OCI-M1 (cell line): ENCODE measurements at places on chromosomes 4 and X.

GRCh38 chrX:19195243-19195610, 73.0 kb upstream of the ADGRG2 start:
- no peak for DNase-seq

- no peak for DNase-seq
These were observed 337.9 kb upstream of the FGF13 start for GRCh38 chrX:139049465-139049864.

- peak; percentile 78 for DNase-seq
These were observed 1.8 kb upstream of the HSD17B10 start for GRCh38 chrX:53435997-53436396.

DNA sequence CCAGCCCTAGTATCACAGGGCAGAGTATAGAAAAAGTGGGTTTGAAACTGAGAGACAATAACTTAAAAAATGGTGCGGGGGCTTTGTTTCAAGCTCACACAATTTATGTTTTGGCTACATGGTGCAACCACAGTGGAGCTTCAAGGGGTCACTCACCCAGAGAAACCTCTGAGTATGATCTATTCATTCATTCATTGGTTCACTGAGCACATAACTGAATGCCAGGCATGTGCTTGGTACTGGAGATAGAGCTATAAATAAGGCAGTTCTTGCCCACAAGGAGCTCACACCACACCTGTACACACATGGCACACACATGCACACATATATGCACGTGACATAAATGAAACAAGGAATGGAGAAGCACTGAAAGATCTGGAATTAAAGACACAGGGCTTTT, 171.4 kb downstream of the NHS start:
- DNase-seq = no peak

DNA sequence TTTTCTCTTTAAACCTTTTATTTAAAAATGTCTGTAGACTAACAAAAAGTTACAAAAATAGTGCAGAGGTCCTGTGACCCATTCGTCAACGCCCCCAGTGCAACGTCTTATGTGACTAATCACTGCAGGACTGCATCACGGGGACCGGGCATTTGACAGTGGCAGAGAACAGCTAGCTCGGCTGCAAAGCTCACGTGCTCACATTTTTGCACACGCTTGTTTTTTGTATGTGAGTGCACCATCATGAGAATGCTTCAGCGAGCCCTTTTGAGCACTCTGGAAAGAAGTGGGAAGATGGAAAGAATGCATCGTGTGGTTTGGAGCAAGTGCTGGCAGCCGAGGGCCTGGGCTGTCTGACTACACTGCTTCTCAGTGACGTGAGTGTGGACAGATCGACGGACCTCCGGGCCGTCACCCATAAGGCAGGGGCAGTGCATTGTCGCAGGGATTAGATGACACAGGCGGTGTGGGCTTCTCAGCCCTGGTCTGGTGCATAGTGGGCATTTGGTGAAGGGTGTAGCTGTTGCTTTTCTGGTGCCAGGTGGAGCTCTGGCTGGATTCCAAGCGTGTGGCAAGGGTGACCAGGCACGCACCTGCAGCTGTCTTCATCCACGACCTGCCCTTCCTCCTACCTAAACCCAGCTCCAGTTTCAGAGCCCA, 17.7 kb downstream of the SPON2 start:
- DNase-seq = no peak

- DNase-seq = peak; percentile 11
These were observed at the start of gene MAOB for GRCh38 chrX:43882294-43882681. TSS of gene MAOB (minus strand) at chrX:43882450. CDS start at chrX:43882299, 151 bp downstream.

- DNase-seq = no peak
These were observed 102.0 kb downstream of the FNIP2 start for GRCh38 chr4:158870626-158871334.

- no peak for DNase-seq
These were observed 168.4 kb upstream of the EDNRA start for GRCh38 chr4:147312376-147313046.

GRCh38 chr4:37802068-37802666, 24.3 kb upstream of the PGM2 start:
- DNase-seq = peak; percentile 80

DNA sequence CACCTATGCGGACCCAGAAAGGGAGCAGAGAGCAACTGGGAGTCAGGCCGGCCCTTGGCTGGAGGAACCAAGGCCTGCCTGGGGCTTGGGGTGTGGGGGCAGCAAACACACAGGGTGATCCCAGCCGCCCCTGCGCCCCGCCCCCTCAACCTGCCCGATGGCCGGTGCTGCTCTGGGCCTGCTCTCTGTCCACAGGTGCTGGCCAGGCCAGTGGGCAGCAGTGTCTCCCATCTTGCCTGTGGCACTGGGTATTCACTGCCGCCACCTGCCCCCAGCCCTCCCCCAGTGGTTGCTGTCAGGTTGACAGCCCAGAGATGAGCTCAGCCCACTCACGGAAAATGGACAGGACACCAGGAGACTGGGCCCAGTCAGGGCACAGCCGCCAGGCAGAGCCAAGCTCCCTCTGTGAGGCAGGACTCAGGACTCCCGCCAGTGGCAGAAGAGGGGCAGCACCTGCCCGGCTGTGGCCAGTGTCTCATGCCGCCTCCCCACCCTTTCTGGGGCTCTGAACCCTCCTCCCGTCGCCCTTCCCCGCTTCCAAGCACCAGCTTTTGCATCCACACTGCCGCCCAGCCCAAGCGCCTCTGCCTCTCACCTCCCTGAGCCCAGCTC, 4.7 kb downstream of the NKX1-1 start:
- DNase-seq = no peak

- no peak for DNase-seq
These were observed 468.9 kb downstream of the GRIA2 start for GRCh38 chr4:157689476-157689875.

DNA sequence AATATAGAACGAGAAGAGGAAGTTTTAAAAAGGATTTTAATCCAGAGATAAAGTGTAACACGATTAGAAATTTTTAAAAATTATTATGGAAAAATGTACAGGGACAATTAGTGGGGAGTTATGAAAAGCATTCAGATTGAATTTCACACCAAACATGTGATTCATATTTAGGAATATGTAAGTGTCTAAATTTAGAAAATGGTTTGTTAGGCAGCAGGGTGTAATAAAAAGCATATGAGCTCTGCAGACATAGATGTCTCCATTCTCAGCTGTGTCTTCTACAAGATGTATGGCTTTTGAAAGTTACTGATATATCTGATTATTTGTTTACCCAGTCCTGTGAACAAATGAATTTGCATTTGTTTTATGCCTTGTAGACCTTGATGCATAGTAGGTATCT, 638.9 kb upstream of the AGA start:
- DNase-seq = no peak

DNA sequence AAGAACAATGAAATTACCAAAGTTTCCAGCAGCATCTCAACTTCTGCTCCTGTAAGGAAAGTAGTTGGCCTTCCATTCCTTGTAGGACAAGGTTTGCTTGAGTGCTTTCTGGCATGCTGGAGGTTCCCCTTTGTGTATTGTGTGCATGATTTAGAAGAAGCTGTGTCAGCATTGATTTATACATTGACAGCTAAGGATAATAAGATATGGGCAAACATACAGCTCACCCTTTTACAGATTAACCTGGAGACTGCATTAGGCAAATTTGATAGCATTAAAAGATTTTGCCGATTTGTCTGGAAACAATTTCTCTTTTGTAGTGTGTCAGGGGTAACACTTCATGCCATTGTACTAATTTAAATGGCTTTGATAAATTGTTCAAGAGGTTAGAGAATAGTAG, 221.8 kb upstream of the PACRGL start:
- DNase-seq = no peak

DNA sequence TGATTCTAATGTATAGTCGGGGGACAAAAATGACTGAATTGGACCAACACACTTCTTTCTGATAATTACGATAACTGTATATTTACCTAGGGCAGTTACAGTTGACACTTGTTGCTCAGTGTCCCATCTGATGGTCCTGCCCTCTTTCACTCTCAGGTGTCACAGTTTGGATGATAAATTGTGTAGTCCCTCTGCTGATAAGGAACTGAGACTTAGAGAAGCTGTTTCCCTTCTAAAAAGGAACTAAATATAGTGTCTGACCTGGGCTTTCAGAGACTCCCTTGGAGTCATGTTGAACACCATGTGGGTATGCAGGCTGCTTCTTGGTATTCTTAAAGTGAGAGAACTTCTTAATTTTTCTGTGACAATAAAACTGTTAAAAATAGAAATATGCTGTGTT, 23.7 kb upstream of the PNPLA4 start:
- DNase-seq = peak; percentile 2

DNA sequence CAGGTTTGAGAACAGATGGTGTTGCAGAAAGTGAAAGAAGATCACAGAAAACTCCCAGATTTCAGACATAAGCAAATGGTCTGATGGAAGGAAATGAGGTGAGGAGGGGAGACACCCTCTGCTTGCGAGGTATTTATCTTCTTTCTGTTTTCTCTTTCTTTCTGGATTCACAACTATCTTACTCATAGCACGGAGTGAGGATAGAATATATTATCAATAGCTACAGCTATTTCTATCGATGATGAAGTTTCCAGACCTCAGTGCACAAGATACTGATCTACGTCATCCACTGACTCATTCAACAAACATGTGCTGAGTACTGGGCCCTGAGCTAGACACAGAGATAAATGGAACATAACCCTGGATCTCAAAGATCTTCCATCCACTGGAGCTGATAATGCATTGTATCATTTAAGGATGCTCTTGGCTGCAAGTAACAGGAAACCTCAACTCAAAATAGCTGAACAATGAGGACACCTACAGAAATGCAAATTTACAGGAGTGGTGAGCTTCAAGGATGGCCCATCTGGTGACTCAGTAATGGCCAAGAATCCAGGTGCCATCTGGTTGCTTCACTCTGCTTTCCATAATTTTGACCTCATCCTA, 21.2 kb downstream of the SLC2A9 start:
- DNase-seq = no peak

GRCh38 chr4:188031751-188032150, 36.2 kb downstream of the ZFP42 start:
- DNase-seq = no peak

DNA sequence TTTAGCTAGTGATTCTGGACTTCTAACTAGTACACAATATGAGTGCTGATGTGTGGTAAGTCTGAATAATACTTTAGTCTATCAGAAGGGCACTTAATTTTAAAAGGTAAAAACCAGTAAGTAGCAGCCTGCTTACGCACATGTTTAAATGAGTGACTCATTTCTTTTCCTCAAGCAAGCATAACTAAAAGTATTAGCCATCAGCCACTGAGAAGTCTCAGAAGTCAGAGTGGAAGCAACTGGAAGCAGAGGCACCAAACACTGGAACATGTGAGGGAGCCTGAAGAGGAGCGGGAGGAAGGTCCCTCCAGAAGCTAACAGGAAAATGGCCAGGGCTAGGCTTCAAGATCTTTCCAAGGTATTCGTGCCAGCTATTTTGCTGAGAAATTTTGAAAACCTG, 257.7 kb downstream of the RAPGEF2 start:
- DNase-seq = no peak

DNA sequence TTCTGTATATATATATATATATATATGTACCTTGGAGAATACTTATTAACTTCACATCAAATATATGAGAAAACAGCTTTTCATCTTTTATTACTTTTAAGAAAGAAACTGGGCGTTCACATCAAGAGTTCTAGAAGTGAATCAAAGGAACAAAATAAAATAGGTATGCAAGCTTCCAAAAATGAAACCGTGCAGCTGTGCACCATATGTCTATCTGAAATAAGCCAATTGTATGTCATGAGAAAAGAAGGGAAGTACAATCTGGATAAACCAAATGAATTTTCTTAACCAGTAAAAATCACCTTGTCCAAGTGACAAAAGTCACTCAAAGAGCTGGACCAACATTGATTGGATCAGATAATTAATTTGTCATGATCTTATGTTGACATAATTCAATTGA, 405.4 kb upstream of the TECRL start:
- no peak for DNase-seq

DNA sequence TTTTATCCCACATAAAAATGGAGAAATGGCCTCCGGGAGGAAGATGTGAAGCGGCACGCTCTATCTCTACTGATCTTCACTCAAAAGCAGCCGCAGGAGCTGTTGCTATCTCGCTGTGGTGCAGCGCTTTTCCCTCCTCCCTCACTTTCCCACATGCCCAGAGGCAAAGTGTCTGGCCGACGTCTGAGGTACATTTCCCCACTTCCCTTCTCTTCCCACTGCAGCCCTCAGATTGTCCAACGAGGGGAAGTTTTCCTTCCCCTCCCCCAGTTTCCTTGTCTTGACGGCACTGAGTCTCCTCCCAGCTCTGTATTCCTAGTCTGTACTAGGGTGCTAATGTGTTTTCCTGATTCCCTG, 660 bp upstream of the COL25A1 start:
- peak; percentile 83 for DNase-seq

DNA sequence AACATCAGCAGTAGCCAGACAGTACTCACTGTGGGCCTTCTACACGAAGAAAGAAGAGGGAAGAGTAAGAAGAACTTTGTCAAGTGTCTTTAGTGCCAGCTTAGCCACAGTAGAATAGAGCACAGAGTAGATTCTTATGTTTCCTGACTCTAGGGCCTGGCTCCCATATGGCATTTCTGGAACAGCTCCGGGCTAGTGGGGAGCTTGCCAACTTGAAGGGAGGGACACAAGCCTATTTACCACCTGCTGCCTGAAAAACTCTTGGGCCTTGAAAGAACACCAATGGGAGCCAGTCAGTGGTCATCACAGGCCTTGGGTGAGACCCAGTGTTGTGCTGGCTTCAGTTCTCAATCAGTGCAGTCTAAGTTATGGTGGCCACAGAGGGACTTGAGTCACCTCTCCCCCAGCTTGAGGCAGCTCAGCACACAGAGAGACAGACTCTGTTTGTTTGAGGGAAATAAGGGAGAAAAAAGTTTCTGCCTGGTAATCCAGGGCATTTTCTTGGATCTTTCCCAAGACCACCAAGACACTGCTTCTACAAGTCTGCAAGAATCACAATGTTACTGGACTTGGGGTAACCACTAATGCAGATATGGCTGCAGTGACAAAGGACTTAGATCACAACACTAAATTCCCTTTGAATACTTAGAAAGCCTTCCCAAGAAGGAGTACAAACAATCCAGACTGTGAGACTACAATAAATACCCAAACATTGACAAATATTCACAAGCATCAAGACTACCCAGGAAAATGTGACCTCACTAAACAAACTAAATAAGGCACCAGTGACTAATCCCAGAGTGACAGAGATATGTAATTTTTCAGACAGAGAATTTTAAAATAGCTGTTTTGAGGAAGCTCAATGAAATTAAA, 261.0 kb upstream of the NDST3 start:
- DNase-seq = no peak

GRCh38 chrX:40056420-40056819, 41.3 kb downstream of the BCOR start:
- DNase-seq = no peak

- no peak for DNase-seq
These were observed 268.6 kb upstream of the VCX start for GRCh38 chrX:7574325-7574724.

GRCh38 chrX:65451663-65452062, 82.9 kb downstream of the LAS1L start:
- DNase-seq = peak; percentile 64

GRCh38 chr4:185054886-185055285, 36.6 kb downstream of the HELT start:
- DNase-seq = no peak
